ENCODE measurements at places on chromosomes 5 and 9. TPM values are rescaled to one million over a fixed set of nuclear protein-coding genes. Genes with fewer than 3 reads are reported as not detected.

Gene RAD23B
- 148 TPM for total RNA-seq

Gene TAL2
- total RNA-seq, result 0.36 TPM

Gene CBY3
- total RNA-seq, result not detected

Gene PPP3R2
- total RNA-seq, result not detected

Gene CDK7
- total RNA-seq, result 41.5 TPM

Gene LVRN
- under 0.01 TPM for total RNA-seq

Gene NIPAL4
- not detected for total RNA-seq

Gene USP20
- 9.1 TPM for total RNA-seq

Gene PCDHA1
- total RNA-seq, result not detected

Gene SLC6A7
- total RNA-seq, result under 0.01 TPM

Gene TMEM174
- not detected for total RNA-seq

Gene MYMK
- not detected for total RNA-seq

Gene FST
- total RNA-seq, result 215 TPM

Gene PCSK1
- total RNA-seq, result 0.88 TPM

Gene DIPK1B
- total RNA-seq, result not detected

Gene WNK2
- total RNA-seq, result not detected

Gene SLC31A2
- 23.0 TPM for total RNA-seq

Gene CNTLN
- 17.7 TPM for total RNA-seq

Gene LCN2
- not detected for total RNA-seq

Gene FGF1
- total RNA-seq, result 2.9 TPM

Gene FAM219A
- 8.5 TPM for total RNA-seq

Gene PRDM12
- not detected for total RNA-seq

Gene BTNL3
- total RNA-seq, result not detected

Gene C1QTNF2
- not detected for total RNA-seq

Gene BNIP1
- 14.4 TPM for total RNA-seq

Gene FCN2
- total RNA-seq, result not detected

Gene SH3RF2
- 4.0 TPM for total RNA-seq

Gene ECPAS
- total RNA-seq, result 117 TPM

Gene PCDHGA4
- 6.8 TPM for total RNA-seq

Gene RNF180
- 12.7 TPM for total RNA-seq

Gene SV2C
- total RNA-seq, result not detected

Gene PLPP1
- total RNA-seq, result 69.8 TPM
